GM20000 (cell line): ENCODE measurements at places on chromosomes 1 and 21.

DNA sequence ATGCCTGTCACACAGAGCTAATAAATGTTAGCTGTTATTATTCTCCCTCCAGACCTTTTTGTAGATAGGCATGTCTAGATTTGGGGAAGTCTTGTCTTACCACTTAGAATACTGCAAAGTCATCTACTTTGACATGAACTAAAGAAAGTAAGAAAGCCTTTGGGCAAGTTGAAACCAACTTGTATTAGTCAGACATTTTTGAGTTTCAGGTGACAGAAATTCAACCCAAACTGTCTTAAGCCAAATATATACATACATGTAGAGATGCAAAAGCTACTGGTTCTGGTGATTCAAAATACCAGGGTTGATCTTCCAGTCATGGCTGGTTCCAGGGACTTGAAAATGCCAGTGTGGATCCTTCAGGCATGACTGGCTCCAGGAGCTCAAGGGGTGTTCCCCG is 276.8 kb upstream of the TMEM51 start:
- no peak for DNase-seq

- no peak for DNase-seq
Measured at GRCh38 chr1:57218487-57219079, 205.3 kb downstream of the DAB1 start.

DNA sequence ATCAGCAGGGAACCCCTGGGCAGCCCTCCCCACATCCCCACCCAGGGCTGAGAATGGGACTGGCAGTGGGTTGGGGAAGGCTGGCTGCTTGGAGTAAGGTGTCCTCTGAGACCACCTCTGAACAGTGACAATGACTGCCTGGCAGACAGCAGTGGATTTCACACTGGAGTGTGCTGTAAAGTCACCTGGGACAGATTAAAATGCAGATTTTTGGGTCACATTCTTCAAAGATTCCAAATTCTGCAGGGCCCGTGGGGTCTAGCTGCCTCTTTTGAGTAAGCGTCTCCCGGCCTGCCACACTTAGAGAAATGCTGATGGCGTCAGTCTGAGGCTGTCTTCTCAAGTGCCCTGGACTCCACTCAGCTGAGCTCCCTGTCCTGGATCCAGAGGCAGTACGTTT is 164.5 kb downstream of the GRIK3 start:
- no peak for DNase-seq

GRCh38 chr1:23598424-23598823 is 39.1 kb upstream of the ID3 start:
- no peak for DNase-seq
